Suppressor macrophage treated with lipopolysaccharide for 4 hours (primary cell): ENCODE measurements at places on chromosomes 3 and 15.

- no peak for DNase-seq
These were observed 463.3 kb downstream of the MAGI1 start for GRCh38 chr3:65575376-65575840.

- peak; percentile 92 for DNase-seq
These were observed 54.0 kb downstream of the B3GNT5 start for GRCh38 chr3:183306798-183307671.

DNA sequence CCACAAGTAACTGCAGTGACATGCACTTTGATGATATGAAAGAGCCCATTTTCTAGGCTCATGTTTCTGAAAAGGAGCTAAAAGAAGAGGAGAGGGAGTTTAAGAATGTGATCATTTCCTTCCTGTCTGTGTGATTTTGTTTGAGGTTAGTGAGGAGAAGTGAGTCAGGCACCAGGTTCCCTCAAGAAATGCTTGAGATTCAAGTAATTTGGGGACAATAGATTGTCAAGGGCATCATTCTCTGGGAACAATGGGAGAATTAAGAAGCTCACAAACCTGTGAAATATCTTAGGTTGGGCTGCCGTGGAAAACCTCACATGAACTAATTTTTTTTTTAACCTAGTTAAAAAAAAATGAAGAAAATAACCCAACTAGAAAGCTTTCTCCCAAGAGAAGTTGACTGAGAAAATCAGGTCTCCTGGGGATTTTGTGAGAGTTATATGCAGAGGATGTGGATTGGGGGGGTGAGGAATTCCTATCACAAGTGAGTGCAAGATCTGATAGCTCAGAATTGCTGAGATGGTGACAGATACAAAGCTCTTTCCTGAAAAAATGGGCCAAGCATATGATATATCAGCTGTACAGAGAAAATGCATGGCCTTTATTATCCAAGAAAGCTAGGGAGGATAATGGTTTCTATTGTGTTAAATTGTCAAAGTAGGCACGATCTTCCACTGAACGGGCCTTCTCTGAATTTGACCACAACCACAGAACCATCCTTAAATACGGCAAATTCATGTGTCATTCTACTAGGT, 203.3 kb downstream of the FEZF2 start:
- no peak for DNase-seq

GRCh38 chr15:76577879-76578512, 241.4 kb downstream of the ISL2 start:
- no peak for DNase-seq

DNA sequence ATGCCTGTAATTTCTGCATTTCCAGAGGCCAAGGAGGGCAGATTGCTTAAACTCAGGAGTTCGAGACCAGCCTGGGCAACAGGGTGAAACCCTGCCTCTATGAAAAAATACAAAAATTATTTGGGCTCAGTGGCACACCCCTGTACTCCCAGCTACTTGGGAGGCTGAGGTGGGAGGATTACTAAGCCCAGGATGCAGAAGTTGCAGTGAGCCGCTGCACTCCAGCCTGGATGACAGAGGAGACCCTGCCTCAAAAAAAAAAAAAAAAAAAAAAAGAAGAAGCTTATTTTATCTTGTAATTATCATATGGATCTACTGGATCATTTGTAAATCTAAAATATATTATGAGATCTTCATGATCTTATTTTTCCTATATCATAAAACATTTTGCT, 84.1 kb downstream of the PPCDC start:
- no peak for DNase-seq

GRCh38 chr15:84926491-84927230, 42.2 kb downstream of the SLC28A1 start:
- DNase-seq = no peak

DNA sequence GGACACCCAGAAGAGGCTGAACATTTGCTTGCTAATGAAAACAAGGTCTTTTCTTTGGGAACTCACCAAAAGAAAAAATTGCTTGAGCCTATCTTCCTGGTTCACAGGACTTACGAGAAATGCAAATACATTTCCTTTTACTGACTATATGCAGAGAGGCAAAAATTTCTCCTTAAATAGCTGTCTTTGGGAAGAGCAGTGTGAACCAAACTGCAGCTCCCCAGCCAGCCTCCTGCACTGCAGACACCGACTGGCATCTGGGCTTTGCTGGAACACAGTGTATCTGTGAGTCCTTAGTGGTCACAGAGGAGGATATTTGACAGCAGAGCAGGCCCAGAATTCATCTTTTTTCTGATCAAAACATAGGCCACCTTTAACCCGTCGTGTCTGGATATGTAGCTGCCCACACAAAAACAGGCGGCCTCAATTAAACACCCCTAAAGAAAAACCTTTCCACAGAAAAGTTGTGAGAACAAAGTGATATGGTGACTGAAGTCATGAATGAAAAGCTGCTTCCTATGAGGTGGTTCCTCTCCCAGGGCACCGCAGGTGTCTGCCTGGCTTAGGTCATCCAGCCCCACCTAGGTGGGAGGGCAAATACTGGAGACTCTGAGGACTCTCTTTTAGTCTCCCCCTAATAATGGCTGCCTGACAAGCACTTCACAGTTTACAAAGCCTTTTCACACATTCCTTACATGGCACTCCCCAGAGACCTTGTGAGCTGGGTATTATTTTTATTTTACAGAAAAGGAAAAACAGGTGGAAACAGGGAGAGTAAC, 46.1 kb upstream of the TMEM158 start:
- DNase-seq = no peak

- no peak for DNase-seq
These were observed 31.5 kb downstream of the SQOR start for GRCh38 chr15:45666119-45666875.

- DNase-seq = no peak
These were observed 25.8 kb upstream of the BLM start for GRCh38 chr15:90691369-90691768.

GRCh38 chr3:153749070-153749610, 372.1 kb upstream of the ARHGEF26 start:
- no peak for DNase-seq

DNA sequence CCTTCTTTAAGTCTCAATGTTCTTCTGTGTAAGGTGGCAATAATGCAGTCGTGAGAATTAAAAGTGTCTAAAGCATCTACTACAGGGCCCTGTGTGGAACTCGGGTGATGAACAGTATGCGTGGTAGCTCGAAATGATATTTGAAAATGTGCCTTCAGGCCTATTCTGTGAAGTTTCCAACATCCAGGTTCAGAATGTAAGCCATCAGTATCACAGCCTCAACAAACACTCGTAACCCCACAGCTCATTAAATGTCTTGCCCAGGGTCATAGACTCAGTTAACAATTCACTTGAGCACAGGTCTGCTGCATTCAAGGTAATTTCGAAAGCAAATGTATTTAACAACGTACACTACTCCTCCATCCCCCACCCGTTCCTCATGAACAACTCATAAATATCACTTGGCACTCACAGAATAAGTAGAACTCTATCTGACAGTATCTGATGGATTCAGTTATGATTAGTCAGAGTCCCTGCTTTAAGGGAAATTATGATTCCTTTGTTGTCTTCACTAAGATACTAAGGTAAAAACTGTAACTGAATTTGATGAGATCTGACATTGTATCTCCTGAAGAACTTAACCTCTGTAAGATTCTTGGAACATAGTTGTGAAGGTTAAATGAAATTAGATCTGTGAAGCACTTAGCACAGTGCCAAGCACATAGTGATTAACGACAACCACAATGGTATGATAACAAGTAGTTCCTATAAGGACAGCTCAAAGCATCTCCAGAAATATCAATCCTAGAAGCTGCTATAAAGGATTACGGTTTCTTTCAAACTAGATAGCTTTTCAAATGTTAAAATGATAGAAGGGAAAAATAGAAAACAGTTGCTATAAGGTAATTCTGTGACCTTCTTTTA, 642.3 kb downstream of the TBL1XR1 start:
- no peak for DNase-seq

DNA sequence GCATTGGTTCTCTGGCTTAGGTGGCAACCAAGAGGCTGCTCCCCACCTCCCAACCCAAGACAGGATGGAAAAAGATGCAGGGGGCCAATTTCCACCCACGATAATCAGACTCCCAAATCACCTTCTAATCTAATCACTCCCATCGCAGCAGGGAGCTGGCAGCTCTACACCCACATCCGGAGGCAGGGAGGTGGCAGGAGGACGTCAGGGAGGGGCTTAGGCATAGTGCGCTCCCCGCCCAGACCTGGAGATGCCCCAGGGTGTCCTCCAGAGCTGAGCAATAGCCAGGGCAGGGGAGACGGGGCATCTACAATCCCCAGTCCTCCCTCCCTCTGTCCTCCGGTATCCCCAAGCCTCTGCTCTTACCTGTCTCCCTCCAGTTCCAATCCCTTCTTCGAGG, 70.5 kb upstream of the SEC13 start:
- no peak for DNase-seq

GRCh38 chr15:95829062-95829461, 501.4 kb upstream of the NR2F2 start:
- DNase-seq = no peak

DNA sequence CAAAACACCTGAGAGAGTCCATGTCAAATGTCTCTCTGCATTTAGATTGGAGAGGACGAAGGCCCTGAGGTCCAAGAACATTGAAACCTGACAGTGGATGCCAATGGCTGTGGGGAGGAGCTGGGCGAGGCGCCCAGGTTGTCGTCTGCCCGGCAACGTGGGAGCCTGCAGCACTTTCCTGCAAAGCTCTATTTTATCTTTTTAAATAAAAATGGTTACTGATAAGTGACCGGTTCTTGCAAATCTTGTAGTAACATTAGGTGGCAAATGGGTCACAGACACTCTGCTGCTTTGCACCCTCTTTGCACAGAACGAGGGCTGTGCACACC, 19.5 kb upstream of the FANCD2 start:
- no peak for DNase-seq

- DNase-seq = no peak
These were observed 232.5 kb downstream of the CHST2 start for GRCh38 chr3:143351895-143352608.

- DNase-seq = no peak
These were observed 18.7 kb upstream of the GRAMD1C start for GRCh38 chr3:113819866-113820265.

DNA sequence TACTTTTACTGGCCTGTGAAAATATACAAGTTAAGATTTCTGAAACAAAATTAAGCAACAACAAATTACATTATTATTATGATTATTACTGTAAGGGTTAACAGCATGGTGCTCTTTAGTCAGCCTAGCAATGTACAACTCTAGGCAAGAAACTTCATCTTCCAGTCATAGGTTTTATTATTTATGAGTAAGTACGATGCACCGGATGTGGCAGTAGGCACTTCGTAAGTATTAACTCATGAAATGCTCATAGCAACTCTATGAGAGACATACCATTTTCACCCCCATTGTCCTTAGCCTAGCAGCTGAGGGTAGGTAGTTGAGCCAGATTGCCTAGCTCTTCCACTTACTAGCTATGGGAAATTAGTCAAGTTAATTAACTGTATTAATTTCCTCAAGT, 68.0 kb upstream of the PTPRG start:
- no peak for DNase-seq

DNA sequence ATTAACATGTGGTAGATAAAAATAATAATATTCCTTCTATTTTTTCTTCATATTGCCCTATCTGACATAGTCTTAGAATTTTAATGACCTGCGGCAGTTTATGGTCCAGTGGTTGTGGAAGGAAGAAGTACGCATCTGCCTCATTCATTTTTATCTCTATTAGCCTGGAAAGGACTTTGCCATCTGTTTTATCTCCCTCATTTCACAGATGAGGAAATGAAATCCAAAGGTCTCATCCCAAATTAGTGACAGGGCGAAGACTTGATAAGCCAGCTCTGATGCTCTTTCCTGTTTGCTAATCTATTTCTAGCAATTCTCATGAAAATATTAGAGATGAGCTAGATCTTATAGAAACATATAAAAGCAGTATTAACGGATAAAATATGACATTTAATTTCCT, 113.3 kb downstream of the KLHL25 start:
- no peak for DNase-seq

DNA sequence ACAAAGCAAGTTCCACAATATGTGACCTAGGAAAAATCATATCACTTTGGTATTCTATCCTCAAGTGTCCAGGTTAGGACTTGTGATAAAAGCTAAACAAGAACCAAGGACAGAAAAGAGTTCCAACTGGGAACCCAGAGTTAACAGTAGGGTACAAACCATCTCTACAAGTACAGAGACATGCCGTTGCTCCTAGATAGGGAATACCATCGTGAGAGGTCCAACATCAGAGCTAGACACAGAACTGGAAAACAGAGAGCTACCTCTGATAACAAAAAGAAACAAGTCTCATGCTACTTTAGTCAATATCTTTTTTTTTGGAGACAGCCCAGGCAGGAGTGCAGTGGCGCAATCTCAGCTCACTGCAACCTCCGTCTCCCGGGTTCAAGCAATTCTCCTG, 37.8 kb downstream of the SMARCC1 start:
- DNase-seq = no peak

DNA sequence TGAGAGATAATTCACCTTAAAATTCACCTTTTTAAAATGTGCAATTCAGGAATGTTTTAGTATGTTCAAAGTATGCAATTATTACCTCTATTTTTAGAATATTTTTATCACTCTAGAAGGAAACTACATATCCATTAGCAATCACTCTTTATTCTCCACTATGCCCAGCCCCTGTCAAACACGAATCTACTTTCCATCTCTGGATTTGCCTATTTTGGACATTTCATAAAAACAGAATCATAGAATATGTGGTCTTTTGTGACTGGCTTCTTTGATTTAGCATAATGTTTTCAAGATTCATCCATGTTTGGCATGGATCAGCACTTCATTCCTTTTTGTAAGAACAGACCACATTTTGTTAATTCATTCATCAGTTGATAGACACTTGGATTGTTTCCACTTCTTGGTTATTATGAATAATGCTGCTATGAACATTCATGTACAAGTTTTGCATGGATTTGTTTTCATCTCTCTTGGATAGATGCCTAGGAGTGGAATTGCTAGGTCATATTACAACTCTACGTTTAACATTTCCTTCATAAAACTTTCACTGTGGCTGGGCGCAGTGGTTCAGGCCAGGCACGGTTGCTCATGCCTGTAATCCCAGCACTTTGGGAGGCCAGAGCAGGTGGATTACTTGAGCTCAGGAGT, 12.7 kb downstream of the HMCES start:
- no peak for DNase-seq

DNA sequence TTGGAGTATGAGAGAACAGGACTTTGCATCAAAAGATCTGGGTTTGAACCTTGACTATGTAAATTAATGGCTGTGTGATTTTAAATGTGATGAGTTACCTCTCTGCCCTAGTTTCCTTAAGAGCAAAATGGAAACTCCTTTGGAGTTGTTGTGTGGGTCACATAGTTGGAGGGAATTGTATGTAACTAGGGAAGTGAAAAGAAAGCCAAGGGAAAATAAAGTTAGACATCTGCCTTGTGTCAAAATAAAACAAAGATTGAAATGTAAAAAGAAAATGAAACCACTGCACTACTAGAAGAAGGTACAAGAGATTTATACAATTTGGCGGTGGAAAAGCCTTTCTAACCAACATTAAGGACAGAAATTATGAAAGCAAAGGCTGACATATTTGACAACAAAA, 1.7 kb upstream of the EHD4 start:
- DNase-seq = peak; percentile 71

GRCh38 chr15:31236184-31237042, 90.2 kb upstream of the KLF13 start:
- peak; percentile 93 for DNase-seq
